ENCODE measurements at places on chromosomes 16 and 17.

GRCh38 chr16:22195695-22196558, 10.2 kb upstream of the EEF2K start:
- DNase-seq: peak; percentile 92

GRCh38 chr16:68450741-68451255, 2.5 kb upstream of the SMPD3 start:
- DNase-seq: no peak

- peak; percentile 54 for DNase-seq
These were observed 29.7 kb downstream of the DCAKD start for GRCh38 chr17:45021607-45022287.

DNA sequence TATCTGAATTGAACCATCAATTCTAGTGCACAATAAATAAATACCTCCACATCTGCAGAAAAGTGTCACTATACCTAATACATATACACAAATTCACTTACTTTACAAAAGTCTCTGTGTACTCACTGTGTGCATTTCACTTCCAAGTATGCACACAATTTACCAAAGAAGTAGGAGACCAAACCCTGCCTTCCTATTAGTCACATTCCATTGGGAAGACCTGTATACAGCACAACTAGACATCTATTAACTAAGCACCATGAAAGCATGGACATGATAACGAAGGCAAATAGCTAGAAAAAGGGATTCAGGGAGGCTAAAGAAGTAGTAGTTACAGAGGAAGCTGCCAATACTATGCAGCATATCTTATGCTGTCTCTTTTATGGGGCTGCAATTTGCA, 139.5 kb downstream of the SNX11 start:
- DNase-seq: no peak

DNA sequence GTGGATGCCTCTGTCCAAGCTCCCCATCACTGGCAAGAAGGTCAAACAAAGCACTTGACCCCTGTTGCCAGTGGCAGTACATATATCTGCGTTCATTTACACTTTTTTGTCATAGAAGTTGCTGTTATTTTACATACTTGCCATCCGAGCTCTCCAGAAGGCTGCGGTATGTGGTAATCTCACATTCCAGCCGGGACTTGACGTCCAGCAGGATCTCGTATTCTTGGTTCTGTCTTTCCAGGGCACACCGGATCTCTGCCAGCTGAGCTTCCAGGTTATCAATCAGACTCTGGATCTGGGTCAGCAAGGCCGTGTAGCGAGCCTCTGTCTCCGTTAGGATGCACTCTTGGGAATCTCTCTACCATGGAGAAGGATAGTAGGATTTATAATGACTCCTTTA, 6.6 kb downstream of the KRT39 start:
- no peak for DNase-seq

GRCh38 chr17:74192950-74193781, 10.3 kb upstream of the RPL38 start:
- no peak for DNase-seq

- DNase-seq: no peak
These were observed 63.3 kb downstream of the NOG start for GRCh38 chr17:56656701-56657327.

DNA sequence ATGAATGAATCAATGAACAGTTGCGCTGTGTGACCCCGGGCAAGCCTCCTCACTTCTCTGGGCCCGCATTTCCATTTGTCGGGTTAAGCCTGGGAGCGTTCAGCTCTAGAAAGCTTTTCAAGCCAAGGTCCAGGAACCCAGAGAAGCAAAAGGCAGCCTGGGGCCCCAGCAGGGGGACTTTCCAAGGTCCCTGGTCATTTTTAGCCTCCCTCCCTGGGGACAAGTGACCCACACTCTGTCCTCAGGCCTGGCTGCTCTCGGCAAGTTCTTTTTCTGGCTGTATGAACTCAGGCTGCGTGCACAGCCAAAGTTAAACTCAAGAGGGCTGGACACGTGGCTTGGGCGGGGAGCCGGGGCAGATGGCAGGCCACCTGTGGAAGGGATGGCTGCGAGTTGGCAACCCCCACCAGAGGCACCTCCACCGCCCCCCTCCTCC, 41.4 kb upstream of the CIBAR2 start:
- DNase-seq: no peak

Data from CD8-positive, alpha-beta T cell (primary cell).